Femur (tissue), 1 donor: ENCODE measurements at places on chromosomes 13 and 19.

- no peak for DNase-seq
Measured at GRCh38 chr13:32426191-32426989, 1.5 kb downstream of the N4BP2L1 start.

GRCh38 chr19:10871711-10872545, 575 bp downstream of the CARM1 start:
- peak; percentile 75 for DNase-seq

DNA sequence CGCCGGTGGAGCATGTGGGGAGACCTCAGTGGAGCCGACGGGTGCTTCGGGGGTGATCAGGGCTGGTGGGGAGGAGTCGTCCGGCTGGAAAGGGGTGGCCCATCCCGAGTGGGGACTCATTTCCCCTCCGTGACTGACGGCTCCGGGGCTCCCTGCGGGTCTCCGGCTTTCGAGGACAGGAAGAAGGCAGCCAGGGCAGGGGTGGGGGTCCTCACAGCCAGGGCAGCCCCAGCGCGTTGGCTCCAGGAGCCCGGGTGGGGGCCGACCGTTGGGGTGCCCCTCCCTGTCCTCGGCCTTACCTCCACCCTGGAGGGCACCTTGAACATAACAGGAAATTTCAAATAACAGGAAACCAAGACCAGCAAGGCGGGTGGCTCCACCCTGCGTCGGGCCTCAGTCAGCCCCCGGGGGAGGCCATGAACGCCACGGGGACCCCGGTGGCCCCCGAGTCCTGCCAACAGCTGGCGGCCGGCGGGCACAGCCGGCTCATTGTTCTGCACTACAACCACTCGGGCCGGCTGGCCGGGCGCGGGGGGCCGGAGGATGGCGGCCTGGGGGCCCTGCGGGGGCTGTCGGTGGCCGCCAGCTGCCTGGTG, at the start of gene S1PR4:
S1PR4 (plus strand) TSS at position 393 of the 596 bp plus-strand sequence; CDS start at position 417, 24 bp downstream.
- no peak for DNase-seq

DNA sequence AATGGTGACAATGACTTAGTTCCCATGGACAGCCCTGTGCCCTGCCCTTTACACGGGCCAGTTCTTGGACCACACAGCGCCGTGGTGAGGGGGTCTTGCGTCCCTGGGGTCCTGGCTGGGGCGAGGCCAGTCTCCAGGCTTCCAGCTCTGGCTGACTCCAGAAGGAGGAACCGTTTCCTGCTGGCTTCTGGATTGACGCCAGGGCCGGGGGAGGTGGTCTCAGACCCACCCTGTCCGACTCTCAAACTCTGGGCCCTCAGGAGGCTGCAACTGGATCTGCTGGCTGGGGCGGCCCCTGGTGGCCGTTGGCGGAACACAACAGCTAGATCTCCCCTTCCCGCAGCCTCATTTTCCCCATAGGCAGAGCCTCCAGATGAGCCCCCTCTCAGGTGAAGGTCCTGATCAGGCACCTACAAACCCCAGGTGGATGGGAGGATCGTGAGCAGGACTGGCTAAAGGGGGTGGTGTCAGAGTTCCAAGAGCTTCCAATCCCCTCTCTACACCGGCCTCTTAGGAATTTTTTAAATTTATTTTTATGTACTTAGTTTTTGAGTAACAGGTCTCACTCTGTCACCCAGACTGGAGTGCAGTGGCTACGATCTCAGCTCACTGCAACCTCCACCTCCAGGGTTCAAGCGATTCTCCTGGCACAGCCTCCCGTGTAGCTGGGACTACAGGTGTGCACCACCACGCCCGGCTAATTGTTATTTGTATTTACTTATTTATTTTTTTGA, 8.0 kb downstream of the CCDC194 start:
- DNase-seq, result peak; percentile 81

GRCh38 chr13:44785401-44785800, 203.9 kb downstream of the NUFIP1 start:
- DNase-seq, result no peak

DNA sequence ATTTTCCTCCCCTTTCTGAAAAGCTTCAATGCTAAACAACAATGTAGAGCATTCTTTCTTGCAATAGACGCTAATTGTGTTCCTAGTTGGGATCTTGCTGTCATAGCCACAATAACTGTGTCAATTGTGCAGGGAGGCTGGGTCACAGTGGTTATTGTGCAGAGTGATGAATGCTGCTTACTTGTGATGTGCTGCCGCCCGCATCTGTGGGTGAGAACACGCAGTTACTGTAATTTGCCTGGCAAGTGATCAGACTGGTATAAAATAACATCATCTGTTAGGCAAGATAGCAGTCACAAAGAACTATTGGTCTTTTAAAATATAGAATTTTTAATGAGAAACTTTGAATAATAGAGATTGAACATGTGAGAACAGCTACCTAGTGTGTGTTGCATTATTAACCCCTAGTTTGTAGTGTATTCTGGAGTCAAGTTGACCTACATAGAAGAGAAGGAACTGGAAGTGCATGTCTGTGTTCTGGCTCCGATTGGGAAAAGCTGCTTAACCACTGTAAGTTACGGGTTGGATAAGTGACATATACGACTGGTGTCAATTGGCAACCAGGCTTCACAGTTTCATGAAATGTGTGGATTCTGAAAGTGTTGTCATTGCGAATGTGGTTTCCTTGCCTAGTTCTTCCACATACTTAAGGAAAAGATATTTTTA, 43.6 kb downstream of the SLAIN1 start:
- no peak for DNase-seq

DNA sequence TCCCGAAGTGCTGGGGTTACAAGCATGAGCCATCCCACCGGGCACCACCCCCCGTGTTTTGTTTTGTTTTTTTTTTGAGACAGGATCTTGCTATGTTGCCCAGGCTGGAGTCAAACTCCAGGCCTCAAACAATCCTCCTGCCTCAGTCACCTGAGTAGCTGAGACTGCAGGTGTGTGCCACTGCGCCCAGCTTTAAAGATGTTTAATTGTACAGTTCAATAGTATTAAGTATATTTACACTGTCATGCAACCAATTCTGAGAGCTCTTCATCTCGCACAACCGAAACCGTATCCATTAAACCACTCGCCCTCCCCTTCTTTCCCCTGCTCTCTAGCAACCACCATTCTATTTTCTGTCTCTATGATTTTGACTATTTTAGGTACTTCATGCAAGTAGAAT, 15.6 kb downstream of the NUCB1 start:
- no peak for DNase-seq

DNA sequence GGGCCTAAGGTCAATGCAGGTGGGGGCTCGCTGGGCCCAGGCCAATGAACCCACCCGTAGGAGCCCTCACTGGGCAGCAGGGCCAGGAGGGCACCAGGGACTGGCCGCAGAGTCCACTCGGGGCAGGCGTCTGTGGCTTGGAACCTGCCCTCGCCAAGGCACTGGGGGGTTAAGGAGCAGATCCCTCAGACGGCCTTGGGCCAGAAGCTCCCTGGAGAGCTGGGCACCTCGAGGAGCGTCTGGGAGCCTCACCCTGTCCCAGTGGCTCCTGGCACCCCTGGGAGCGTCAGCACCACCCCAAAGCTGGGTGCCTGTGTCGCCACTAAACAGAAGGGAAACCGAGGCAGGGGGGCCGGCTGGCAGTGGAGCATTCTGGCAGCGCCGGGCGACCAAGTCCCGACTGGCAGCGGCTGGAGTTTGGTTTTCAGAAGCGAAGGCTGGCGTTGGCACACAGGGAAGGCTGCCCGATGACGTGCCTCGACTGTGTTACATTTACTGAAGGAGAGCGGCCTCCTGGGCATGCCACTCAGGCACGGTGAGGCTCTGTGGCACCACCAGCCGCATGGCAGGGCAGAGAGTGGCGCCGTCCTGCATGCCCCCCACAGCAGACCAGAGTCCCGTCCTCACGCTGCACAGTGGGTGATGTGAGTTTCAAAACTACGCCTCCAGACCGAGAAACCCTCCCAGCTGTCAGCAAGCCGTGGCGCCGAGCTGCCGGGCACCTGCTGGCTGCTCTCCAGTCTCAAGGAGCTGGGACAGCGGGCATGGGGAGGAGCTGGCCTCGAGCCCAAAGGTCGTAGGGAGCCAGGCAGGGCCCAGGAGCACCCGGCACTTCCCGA, 9.2 kb upstream of the MEX3D start:
- DNase-seq, result peak; percentile 24

DNA sequence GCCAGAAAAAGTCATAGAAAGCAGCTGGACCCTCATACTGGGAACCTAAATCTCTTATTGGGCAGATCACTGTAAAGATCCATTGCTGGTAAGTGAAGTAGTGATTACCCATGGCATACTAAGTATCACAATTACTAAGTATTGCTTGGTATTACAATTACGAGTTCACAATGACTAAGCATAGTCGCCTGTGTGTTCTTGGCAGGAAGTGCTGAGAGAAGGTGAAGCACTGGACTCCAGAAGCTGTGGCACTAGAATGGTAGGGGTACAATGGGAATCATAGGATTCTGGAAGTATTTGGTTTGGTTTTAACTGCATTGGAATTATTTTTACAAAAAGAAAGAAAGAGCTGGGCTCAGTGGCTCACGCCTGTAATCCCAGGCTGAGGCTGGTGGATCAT, 20.3 kb downstream of the LGALS16 start:
- no peak for DNase-seq

DNA sequence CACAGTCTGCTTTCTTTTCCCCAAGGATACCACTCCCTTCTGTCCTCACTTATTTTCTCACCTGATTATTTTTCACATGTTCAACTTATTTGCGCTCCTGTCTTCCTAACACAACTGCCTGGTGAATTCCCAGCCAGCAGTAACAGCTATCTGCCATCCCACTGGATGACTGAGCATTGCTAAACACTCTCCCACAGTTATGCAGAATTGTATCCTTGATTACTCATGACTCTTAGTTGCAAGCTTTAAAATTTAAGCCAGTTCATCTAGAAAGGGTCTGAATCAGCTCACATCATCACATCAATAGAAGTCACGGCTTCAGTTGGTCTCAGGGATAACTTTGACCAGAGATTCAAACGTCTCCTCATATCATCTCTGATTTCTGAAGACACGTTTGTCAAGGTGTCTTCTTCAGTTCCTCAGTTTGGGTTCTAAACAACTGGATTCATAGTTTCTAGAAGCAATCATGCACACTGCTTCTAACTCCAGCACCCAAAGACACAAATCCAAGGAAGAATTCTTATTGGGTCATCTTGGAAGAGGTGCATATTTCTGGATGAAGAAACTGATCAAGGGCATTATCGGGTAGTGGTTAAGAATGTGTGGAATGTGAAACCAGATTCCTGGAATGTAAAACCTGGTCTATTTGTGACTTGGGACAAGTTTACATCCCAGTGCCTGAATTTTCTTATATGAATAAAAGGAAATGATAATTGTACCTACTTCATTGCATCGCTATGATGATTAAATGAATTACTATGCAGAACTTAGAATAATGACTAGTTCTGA, 13.9 kb upstream of the DACH1 start:
- no peak for DNase-seq

DNA sequence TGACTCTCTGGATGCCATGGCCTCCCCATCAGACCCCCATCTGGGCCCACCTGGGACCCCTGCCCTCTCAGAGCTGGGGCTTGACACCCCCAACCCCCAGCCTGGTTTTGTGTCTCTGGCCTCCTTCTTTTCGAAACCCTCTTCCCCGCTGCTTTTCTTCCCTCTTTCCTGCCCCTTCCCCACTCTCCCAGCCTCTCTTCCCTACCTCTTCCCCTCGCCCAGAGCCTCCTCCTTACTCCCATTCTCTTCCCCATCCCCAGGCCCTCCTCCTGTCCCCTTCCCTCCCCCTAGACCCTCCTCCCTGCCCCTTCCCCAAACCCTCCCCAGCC, 2.1 kb downstream of the TNFSF9 start:
- no peak for DNase-seq

DNA sequence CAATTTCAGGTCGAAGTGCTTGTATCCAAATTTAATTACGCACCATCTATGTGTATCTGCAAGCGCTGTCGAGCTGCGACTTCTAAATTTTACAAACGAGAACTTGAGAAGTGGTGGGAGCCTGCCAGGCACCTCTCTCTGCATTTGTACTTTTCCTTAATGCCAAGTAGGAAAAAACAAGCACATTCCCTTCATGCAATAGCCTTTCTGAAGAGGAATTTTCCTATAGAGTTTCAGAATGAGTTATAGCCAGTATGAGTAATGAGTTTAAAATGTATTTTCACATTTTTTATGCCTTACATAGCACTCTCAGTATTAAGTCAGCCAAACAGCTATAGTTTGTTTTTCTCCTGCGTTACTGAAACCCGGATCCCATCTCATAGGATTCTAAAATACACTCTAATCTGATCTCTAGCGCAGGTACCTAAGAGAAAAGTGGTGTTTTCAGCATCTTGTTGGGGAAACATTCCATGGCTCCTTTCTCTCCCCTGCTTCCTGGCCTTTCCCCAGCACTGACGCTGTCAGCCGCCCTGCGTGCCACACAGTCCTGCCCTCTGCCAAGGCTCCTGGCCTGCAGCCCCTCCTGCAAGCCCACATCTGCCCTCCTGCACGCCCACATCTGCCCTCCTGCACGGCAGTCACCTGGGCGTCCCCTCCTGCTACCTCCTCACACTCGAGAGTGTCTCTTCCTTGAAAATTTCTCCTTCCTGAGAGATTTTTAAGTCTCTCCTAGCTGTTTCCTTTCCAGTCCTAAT, 526.9 kb downstream of the MYO16 start:
- peak; percentile 80 for DNase-seq

GRCh38 chr19:41307954-41308449, 2.0 kb upstream of the CCDC97 start:
- peak; percentile 64 for DNase-seq

DNA sequence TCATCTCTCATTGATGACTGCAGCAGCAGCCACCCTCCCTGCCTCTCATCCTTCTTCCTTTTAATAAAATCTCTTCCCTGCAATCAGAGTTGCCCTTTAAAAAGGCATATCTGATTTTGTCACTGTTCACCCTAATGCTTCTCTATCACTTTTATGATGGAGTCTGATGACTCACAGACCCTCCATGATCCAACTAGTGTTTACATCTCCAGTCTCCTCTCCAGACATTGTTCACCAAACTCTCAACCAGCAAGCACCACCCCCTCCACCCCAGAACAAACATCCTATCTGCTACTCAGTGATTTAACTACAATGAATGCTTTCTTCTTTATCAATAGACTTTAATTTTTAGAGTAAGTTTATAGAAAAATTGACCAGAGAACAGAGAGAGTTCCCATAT, 59.5 kb downstream of the TNFSF11 start:
- no peak for DNase-seq

- no peak for DNase-seq
Measured at GRCh38 chr13:52374873-52375411, 31.0 kb downstream of the THSD1 start.

DNA sequence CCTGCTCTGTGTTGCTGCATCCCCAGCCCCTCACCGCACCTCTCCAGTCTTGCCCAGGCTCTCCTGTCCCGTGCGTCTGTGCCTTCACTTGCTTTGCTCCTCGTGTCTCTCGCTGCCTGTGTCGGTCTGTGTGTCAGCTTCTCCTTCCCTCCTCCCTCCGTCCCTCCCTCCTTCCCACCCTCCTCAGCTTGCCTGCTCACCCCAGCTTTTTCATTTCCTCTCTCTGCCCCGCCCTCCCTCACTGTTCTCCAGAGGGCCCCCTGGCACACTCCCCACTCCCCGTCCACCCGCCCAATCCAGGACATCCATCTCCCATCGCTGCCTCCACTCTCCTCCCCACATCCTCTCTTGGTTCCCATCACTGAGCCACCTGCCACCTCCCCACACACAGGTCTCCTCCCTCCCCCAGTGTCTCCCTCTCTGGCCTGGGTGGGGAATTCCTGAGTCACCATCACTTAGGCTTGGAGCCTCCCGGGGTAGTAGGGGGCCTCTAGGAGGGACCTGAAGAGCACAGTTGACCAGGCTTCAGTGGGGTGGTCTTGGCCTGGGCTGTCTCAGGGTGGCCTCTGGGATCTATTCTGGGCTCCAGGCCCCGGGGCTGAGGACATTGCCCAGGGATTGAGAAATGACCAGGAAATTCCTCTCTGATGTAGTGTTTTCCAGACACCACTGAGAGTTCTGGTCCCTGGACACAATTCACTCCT, at the start of gene PTGIR:
PTGIR (minus strand) TSS at position 132 of the 704 bp plus-strand sequence. CDS start 864 bp downstream, outside the sequence.
- DNase-seq, result peak; percentile 83

GRCh38 chr13:79990048-79990447, 350.9 kb downstream of the SPRY2 start:
- DNase-seq, result no peak
